Activated T-cell treated with anti-CD3 and anti-CD28 coated beads for 48 hours (primary cell): ENCODE measurements at places on chromosomes 2 and 18.

GRCh38 chr2:118848381-118849225 is 1.2 kb upstream of the EN1 start:
- DNase-seq: no peak

DNA sequence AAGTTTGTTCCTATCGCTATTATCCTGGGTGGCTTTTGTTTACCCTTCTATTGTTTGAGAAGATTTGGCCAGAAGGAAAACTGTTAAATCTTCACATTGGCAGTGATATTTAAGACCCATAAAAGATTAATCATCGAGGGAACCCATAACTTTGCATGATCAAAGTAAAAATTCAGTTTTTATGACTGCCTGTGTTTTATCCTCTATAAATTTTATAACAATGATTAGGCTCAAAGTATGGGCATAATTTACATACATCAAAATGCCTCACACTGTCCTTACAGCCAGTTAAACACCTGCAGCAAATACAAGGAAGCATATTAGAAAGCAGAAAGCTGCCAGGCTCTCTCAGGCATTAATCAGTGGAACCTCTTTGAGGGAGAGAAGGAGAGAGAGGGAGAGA is 289.1 kb downstream of the ICOS start:
- no peak for DNase-seq

DNA sequence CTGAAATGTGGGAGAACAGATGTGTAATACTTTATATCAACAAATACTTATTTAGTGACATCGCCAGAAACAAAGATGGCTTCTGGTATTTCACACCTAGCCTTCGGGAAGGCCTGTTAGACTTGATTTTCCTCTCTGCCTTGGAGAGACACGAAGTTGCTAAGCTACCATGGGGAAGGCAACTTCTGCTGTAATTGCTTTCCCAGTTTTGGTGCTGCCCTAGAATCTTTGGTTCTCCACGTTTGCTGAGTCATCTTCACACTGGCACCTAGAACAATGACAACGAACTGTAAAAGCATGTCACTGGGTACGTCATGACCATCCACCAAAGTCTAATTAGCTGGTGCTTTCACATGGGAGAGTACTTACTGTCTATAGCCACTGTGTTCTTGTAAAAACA is 58.7 kb upstream of the ACTR3 start:
- DNase-seq: no peak

GRCh38 chr2:2731101-2731815 is 400.2 kb upstream of the MYT1L start:
- DNase-seq: no peak

GRCh38 chr18:3266062-3266608 is 4.2 kb downstream of the MYL12B start:
- no peak for DNase-seq

DNA sequence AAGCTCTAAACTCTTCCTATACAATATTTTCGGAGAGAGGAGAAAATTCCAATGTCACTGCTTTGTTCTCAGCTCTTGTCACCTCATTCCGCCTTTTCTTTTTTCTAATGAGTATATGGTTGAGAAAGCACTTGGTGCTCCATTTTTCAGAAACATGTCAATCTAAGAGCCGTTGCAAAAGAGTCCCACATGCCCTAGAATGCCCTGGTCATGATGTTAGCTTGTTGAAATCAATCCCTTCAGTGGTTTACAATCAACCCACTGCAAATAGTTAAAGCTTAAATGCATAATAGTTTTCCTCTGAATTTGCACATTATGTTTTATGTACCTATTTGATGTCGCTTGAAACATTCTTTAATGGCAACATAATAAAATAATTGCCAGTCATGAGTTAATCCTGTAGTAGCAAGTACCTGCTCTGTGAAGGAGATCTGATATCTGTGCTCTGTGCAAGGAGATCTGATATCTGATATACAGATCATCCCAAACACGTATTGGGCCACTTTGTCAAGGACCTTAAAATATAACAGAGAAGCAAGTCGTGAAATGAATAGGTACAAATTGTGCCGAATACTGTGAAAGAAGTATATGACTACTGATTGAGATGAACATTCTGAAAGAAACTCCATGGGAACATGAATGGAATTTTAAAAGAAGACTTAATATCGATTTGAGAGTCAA is 1633.5 kb downstream of the SUCLG1 start:
- DNase-seq: no peak

- DNase-seq: no peak
These were observed 204.5 kb upstream of the LRATD1 start for GRCh38 chr2:14428056-14428455.

DNA sequence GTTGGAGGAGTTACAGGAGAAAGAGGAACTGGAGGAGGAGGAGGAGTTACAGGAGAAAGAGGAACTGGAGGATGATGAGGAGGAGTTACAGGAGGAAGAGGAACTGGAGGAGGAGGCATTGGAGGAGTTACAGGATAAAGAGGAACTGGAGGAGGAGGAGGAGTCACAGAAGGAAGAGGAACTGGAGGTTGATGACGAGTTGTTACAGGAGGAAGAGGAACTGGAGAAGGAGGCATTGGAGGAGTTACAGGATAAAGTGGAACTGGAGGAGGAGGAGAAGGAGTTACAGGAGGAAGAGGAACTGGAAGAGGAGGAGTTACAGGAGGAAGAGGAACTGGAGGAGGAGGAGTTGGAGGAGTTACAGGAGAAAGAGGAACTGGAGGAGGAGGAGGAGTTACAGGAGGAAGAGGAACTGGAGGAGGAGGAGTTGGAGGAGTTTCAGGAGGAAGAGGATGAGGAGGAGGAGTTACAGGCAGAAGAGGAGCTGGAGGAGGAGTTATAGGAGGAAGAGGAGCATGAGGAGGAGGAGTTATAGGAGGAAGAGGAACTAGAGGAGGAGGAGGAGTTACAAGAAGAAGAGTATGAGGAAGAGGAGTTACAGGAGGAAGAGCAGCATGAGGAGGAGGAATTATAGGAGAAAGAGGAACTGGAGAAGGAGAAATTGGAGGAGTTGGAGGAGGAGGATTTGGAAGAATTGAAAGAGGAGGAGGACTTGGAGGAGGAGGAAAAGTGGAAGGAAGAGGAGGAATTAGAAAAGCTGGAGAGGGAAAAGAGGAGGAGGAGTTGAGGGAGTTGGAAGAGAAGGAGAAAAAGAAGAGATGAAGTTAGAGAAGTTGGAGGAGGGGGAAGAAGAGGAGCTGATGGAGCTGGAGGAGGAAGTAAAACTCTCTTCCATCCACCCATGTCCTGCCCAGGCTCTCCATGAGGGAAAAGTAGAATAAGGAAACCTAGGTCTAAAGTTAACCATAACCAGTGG is 37.2 kb downstream of the CLASP1 start:
- DNase-seq: no peak
